ENCODE measurements at places on chromosomes 12 and 14.

- no peak for DNase-seq
Observed at GRCh38 chr12:127886827-127887226, 380.1 kb upstream of the TMEM132C start.

GRCh38 chr12:3107954-3108353, 30.8 kb downstream of the TSPAN9 start:
- DNase-seq: no peak

DNA sequence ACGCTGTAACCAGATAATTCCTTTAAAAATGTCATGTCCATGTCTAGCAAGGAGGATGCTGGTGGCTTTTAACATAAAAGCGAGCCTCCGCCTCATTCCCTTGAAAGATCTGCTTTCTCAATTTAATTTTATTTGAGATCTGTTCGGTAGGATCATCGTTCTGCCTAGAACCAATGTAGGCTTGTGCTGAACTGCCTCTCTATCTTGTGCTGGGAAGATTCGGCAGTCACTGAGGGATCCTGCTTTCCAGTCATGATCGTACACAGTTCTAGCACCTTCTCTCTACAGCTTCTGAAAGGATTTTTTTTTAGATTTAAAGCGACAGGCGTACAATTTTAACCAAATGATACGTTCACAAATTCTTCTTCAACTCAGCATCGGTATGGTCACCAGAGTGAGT, 54.3 kb downstream of the PEBP1 start:
- DNase-seq: no peak

DNA sequence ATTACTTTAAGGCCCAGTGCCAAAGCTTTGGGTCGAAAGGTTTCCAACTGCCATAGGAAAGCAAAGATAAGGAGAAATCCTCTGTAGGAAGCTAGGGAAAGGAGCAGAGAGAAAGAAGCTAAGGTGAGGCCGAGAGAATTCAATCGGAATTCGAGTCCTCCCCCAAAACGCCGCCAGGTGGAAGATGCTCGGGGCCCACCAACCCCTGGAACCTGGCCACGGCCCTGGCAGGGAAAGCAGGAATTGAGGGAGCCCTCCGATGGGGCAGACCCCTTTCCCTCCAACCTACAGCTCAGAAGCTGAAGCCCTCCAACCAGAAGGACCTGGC, 498 bp downstream of the GMFB start:
- no peak for DNase-seq

- DNase-seq: no peak
Observed at GRCh38 chr12:123449856-123450255, 8.1 kb upstream of the SNRNP35 start.

GRCh38 chr12:69837191-69837590, 12.2 kb downstream of the MYRFL start:
- DNase-seq: no peak

GRCh38 chr12:30610718-30611117, 85.0 kb downstream of the IPO8 start:
- no peak for DNase-seq

- DNase-seq: no peak
Observed at GRCh38 chr14:99549684-99550083, 54.3 kb downstream of the CCDC85C start.

DNA sequence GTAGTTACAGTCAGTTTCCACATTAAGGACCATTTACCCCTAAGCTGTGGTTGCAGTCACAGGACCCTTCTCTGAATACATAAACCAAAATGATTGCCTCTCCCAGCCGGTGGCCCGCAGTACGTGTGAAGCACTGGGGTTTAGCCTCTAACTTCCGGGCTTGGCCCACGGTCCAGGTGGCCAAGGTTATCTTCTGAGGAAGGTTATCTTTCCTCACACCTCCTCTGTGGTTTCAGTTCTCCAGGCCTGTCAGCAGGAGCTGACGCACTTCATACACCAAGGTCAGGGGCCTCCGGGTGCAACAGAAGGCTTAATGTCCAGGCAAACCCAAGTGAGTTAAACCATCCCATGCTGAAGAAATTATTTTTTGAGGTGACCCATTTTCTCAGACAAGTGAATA, 291.0 kb upstream of the FKBP4 start:
- no peak for DNase-seq

DNA sequence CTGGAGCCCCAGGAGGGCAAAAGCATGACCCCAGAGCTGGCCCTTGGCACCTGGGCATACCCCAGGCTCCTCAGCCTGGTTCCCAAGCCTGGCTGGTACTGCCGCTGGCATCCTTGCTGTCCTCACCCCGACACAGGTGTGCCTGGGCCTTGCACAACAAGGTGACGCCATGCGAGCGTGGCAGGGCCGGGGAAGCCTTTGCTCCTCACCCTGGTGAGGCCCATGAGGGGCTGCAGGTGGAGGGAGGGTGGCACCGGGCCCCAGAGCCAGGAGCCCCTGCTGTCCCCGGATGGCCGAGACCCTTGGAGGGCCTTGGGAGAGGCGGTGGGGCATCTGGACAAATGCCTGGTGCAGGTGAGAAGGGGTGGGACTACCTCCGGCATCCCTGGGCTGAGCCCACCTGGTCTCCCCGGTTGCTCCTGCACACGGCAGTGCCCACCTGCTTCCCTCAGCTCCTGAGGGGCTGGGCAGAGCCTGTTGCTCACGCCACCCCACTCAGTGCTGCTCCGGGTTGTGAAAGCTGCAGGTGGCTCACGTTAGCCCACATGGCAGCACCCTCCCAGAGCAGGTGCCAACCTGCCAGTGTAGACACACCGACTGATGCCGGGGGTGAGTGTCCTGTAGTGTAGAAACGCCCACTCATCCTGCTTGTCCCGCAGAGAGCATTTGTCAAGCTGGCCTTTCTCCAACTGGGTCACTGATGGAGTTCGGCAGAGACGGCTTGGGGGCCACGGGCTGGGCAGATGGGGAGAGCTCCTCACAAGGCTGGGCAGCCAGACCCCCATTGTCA, 24.6 kb upstream of the KIF26A start:
- DNase-seq: no peak

DNA sequence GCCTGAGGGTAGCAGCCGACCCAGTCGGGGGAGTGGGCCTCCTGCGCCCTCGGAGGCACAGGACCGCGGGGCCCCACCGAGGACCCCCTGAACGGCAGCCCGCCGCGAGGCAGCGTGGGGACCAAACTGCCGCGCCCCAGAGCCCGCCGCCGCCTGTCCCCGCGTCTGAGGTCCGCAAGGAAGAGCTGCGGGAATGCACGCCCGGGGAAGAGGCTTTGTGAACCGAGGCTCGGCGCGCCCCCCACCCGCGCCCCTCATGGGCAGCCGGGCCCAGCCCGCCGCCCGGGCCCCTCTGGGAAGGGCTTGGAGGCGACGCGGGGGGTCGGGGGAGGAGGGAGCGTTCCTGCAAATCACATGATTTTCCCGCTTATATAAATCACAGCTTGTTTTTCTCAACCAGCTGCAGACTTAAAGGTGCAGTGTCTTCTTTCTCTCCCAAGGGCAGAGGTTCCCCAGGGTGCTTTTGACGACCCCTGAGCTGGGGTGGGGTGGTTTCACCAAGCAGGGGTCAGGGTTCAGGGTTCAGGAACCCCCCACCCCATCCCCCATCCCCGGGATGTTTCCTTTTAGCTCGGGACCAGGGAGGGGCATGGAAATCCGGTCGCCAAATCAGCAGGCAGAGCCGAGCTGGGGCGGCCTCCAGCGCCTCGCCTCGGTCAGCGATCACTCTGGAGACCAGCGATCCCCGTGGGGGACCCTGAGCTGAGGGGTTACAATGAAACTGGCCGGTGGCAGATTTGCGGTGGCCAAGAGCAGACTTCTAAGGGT, 44.7 kb upstream of the ATP23 start:
- DNase-seq: no peak

DNA sequence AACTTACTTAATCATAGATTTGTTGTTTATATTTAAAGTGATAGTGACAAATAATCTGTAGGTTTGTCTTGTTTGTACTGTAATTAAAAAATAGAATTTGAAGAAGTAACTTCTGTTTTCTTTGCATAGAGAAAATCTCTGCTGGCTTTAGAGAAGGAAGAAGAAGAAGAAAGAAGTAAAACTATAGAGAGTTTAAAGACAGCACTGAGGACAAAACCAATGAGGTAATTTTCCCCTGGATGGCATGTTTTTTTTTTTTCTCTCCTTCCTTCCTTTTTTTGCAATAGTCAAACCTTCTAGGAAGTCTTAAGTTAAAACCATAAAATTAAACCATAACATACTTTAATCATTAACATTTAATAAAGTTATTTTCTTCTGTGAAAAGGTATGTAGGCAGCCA, 131.9 kb downstream of the DAAM1 start:
- no peak for DNase-seq

DNA sequence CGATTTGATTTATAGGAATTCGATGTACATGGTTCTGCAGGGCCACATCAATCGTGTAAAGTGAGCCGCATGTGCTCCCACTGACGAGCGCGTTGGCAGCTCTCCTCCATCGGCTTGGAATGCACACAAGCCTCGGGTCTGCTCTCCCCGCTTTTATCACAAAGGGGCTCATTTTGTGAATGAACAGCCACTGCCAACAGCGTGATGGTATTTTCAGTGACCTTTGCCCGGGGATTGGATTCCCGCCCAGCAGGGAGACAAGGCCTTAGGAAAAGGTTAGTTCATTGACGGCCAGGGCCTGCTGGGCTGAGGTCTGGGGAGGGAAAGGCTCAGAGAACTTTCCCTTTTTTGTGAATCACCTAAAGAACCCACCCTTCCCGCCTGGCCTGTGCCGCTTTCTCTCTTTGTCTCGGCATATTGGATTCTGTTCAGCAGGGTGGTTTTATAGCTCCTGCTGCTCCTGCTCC, 232.1 kb downstream of the MSRB3 start:
- no peak for DNase-seq

DNA sequence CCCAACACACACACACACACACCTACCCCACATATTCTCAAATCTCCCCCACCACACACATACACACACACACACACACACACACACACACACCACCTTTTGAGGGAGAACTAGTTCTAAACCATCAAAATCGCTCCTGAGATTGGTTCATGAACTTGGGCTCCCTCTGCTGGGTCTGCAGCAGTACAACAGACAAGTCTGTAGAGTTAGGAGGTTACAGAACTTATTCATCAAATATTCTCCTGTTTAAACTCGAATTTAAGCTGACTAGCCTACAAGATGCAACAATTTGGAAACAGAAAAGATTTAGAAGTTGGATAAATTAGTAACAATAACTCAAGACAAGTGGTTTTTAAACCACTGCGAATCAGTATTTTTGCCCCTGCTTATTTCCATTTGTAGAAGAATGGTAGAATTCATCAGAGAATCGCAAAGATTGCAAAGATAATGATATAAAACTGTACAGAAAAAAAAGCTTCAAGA, 136.4 kb upstream of the USP15 start:
- no peak for DNase-seq

GRCh38 chr12:47868041-47868440, 36.8 kb downstream of the VDR start:
- no peak for DNase-seq

- no peak for DNase-seq
Observed at GRCh38 chr14:53126731-53127130, 26.4 kb downstream of the DDHD1 start.

GRCh38 chr14:64992328-64992885, 5.7 kb downstream of the FNTB start:
- DNase-seq: no peak

DNA sequence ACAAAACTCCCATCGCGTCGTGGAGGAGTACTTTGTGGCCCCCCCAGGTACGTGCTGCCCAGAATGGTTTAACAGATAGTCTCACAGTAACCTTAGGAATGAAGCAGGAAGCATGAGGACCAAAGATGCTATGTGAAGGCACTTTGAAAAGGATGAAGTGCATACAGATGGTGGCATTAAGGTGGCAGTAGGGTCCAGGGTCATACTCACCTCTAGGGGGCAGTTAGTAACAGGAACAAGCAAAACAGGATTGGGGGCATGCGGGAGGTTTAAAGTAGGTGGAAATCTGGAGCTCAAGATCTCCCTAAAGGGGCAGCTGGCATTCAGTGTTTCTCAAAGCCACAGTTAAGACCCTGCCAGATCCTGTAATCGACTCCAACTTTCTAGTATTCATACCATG, 10.9 kb downstream of the GATC start:
- no peak for DNase-seq

DNA sequence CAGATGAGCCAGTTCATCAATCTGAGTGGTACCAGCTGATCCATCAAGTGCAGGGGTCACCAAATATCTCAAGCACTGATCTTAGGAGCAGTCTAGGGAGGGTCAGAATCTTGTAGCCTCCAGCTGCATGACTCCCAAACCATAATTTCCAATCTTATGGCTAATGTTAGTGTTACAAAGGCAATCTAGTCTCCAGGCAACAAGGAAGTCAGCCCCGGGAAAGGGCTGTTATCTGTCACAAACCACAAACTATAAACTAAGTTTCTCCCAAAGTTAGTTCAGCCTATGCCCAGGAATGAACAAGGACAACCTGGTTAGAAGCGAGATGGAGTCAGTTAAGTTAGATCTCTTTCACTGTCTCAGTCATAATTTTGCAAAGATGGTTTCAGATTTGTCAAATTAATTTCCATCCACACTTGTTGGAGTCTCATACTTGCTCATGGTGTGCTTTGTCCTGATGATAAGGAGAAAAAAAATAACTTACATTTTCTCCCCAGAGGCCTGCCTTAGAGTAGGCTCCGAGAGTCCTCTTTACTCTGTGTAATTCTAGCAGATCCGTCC, 3.9 kb upstream of the ABHD4 start:
- DNase-seq: no peak

DNA sequence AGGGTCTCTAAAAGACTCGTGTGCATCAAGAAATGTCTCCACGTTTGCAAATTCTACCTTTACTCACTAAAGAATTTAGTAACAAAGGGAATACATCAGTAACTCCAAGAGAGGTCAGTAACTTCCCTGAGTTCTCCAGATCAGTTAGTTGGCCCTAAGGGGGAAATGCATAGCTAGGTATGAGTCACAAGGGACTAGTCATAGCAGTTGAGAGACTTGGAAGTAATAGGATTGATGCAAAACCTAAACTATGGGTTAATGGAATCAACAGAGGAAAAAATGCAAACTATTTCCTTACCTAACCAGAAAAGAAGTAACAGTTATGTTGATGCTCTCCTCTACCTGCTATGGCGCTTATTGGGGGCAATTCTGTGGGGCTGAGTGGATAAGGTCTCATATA, 148.8 kb upstream of the GARIN6 start:
- DNase-seq: no peak

DNA sequence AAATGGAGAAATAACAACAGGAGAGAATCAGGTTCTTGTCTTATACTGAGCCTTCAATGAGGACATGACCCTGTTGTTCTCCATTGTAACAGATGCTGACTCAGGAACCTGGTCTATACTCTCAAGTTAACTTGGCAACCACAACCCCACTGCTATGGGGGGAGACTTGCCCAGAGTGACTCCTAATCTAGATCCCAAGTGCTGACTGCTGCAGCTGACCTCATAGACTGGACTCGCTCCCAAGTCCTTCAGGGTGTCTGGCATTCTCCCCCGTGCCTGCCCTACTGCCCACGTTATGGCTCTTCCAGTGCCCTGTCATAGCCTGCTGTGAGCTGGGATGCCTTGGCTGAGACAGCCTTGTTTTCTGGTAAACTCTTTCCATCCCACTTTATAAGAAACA, 37.1 kb downstream of the NID2 start:
- no peak for DNase-seq

GRCh38 chr12:56315249-56315621, 553 bp downstream of the CNPY2 start:
- no peak for DNase-seq

- no peak for DNase-seq
Observed at GRCh38 chr14:93019970-93020369, 95.8 kb downstream of the ITPK1 start.
